Inflammatory macrophage treated with lipopolysaccharide for 4 hours (primary cell): ENCODE measurements at places on chromosomes 5 and 9.

GRCh38 chr5:94916619-94917018 lies 298.1 kb downstream of the SLF1 start:
- no peak for DNase-seq

- no peak for DNase-seq
Measured at GRCh38 chr9:105972466-105973204, 278.3 kb downstream of the TMEM38B start.

- DNase-seq = no peak
Measured at GRCh38 chr5:77210091-77210963, at the start of gene PDE8B. TSS of gene PDE8B (plus strand) at chr5:77210680. CDS start at chr5:77210926, 246 bp downstream.

GRCh38 chr9:95411054-95411892 lies 93.8 kb upstream of the FANCC start:
- no peak for DNase-seq

GRCh38 chr5:79898611-79899010 lies 92.5 kb downstream of the MTX3 start:
- DNase-seq = no peak

- no peak for DNase-seq
Measured at GRCh38 chr9:34139477-34140146, 13.1 kb upstream of the DCAF12 start.

DNA sequence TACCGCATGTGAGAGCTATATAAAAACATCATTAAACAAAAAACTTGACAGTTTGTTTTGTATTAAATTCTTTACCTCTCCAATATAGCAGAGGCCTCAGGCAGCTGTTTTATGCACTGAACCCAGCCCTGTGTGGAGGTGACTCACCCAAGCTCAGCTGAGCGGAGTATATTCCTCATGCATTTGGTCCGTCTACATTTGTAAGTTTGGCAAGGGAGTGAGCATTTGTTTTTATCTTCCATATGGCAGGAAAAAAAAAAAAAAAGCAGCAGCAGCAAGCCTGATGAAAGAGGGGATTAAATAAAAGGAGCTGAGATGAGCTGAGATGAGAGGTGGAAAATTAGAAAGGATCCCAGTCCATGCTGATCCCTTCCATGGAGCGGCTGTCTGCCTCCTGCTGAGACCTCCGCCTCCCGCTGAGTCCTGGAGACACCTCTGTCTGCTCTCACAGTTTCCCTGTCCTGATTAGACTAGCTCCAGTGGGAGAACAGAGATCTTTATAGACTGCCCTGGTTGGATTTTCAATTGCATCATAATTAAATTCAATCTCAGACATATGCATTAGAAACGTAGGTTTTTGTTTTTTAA lies 112.0 kb upstream of the CTNND2 start:
- DNase-seq = no peak

DNA sequence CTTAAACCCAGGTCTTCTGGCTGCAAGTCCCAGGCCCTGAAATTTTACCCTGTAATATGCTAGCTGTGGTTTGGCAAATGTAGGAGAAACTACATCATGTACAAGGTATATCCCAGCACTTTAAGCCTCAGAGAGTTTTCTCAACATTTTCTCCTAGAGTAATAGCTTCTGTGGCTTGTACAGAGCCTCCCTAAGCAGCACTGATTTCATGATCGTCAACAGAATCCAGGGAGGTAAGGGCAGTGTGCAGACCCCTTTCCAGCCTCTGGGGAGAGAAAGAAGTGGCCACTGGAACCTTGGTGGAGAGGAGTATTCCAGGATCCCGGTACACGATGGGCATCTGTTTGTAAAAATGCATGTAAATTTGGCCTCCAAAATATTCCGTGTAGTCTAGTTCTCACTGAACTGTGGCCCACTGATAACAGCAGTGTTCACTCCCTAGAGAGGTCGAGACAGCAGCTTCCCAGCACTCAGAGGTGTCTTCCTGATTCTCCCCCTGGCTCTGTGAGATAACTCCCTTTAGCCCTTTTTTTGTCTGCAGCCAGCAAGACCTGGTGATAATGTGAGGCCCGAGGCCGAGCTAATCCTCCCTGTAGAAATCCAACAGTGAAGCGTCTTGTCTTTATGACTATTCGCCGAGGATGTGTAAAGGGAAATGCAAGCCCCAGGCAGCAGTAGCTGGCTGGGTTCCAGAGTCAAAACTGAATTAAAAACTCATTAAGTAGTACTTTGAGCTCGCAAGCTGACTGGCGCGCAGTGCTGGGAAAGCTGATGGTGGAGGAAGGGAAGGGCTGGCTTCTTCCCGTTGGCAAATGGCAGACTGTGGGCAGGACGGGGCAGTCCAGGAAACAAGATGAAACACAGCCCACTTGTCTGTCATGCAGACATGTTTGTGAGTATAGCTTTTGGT lies 59.0 kb downstream of the MAP1B start:
- DNase-seq = no peak

GRCh38 chr5:79235261-79235633 lies 684 bp upstream of the JMY start:
- DNase-seq = peak; percentile 66

DNA sequence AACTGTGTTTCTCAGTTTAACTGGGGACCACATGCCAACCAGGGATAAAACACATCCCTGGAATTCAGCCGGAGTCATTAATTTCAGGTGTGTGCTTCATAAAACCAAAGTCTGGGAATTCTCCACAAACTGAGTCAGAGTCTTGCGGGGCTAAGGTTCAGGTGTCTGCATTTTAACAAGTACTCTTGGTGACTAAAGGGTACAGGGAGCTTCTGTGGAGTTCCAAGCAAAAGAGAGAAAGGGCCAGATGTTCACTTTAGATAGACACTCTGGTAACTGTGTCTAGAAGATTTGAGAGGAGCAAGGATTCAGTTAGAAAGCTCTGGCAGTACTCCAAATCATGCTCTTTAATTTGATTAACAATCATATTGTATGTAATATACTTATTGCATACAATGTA lies 4.0 kb downstream of the NADK2 start:
- DNase-seq = no peak

DNA sequence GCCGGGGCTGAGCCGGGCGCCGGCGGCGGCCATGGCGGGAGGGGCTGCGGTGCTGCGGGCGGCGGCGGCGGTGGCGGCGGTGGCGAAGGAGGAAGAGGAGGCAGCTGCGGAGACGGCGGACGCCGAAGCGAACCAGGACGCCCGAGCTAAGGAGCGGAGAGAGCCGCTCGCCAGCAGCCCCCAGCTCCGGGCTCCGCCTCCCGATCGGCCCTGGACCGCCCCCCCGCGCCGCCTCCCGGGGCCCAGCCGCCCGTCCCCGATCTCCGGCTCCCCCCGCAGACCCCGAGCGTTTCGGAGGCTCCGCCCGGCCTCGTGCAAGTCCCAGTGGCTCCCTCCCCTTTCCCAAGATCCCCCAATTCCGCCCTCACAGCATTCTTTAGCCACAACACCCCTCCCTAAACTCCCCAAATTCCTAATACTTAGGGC lies at the start of gene ASTN2:
Gene ASTN2 (minus strand): TSS at position 152 of the 426 bp plus-strand sequence. CDS start 119 bp downstream, at position 33.
- DNase-seq = no peak

GRCh38 chr5:21649969-21650368 lies 1203.2 kb downstream of the CDH12 start:
- no peak for DNase-seq

- DNase-seq = no peak
Measured at GRCh38 chr5:96088706-96089498, 127.3 kb upstream of the ELL2 start.

GRCh38 chr5:21802869-21803490 lies 1050.2 kb downstream of the CDH12 start:
- peak; percentile 42 for DNase-seq

GRCh38 chr9:93590609-93591234 lies 14.3 kb downstream of the PHF2 start:
- no peak for DNase-seq

DNA sequence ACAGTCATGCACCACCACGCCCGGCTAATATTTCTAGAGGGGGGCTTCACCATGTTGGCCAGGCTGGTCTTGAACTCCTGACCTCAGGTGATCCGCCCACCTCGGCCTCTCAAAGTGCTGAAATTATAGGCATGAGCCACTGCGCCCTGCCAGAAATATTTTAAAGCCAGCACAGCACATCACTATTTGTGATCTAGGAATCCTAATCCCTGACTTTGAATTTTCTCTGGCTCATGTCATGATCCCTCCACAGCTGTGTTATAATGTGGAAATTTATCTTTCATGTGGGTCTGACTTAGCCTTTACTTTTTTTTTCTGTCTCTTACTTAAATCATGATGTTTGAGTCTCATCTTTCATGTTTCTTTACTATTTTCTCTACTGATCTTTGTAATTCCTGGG lies 18.7 kb upstream of the ITGA1 start:
- no peak for DNase-seq

DNA sequence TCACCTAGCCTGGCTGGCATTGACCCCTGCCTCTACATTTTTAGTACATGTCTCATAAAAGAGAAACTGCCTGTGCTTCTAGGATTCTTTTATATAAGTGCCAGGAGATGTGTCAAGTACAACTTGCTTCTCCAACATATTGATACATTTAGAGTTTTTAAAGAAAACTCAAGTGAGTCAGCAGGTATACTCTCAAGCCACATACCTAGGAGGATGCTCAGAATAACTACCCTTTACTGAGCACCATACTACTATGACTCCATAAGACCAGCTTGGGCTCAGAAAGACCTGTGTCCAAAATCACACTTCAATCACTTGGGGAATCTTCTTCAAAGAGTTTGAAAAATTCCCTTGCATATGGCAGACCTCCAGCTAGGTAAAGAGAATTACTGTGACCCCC lies 389.8 kb upstream of the SLC24A2 start:
- DNase-seq = no peak

DNA sequence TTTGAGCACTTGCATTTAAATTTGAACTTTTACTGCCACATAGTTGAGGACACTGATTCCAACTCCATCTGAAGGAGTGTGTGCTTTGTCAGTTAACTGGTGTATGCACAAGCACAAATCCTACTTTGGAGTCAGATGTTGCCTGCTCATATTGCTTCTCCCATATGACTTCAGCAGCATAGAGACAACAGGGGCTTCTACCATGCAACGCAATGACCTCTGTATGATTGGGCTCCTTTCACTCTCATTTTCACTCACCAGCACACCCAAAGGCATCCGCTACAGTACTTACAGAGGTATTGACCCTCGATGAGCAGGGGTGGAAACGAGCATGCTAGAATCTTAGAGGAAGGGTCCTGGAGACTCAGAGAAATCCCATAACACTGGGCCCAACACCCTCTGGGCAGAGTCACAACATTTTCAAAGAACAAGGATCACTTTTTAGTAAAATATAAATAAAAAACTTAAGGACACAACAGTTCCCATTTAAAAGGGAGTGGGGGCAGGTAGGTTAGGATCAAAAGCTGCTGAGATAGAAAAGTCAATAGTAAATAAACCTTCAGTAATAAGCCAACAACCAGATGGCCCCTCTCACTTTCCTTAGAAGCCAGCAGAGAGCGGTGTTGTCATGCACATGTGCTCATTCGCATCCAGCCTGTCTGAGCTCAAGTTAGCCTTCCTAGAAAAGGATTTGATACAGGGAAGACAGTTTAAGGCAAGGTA lies 203.8 kb downstream of the SNCAIP start:
- peak; percentile 26 for DNase-seq

- no peak for DNase-seq
Measured at GRCh38 chr5:616484-617039, 4.4 kb downstream of the CEP72 start.

- DNase-seq = peak; percentile 30
Measured at GRCh38 chr9:98774746-98775145, 21.6 kb downstream of the ANKS6 start.

DNA sequence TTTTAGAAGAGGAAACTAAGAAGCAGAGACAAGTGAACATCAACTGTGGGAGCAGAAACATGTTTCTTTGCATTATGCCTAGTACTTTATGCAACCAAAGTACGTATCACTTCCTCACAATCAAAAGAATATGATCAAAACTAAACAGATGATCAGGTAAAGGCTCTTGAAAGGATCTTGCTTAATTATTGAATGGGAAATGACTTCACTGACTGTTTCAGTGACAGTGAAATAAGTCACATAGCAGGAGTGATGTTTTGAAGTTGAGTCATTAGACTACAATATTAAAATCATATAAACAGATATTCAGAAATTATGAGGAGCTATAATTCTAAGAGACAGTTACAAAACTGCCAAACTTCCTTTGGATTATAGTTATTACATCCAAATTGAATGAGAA lies 527.3 kb downstream of the MTRR start:
- no peak for DNase-seq

GRCh38 chr5:18745988-18746615 lies 1111.8 kb downstream of the TAF11L14 start:
- DNase-seq = peak; percentile 90

DNA sequence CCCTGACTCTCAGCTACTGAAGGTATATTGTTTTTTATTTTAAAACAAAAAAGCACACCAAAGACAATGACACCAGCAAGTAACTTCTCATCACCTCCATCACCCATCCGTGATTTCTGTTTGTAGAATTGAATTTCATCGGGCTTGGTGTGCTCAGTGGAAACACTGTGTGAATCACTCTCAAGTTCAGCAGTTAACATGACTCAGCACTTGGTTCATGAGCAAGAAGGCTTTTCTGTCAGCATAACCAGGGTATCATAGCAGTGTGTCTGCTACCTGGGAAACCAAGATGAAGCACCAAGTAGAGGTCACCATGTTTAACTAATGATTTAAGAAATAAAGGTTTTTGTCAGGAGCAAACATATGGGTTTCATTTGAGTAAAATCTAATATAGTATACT lies 123.7 kb downstream of the INSYN2B start:
- peak; percentile 16 for DNase-seq

- peak; percentile 96 for DNase-seq
Measured at GRCh38 chr9:34048727-34049629, at the start of gene UBAP2. TSS of gene UBAP2 (minus strand) at chr9:34048887. CDS start at chr9:34017148, 31,739 bp downstream.

DNA sequence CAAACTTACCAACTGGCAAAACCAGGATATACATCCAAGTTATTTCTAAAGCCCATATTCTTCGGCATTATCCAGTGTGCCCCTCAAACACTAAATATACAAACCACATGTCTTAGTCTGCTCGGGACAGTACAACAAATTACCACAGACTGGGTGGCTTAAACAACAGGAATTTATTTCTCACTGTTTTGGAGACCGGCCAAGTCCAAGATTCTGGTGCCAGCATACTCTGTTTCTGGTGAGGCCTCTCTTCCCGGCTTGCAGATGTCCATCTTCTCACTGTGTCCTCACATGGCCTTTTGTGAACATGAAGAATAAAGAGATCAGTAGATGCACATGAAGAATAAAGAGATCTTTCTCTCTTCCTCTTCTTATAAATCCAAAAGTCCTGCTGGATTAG lies 12.9 kb upstream of the SLCO6A1 start:
- DNase-seq = no peak

GRCh38 chr5:124045412-124045811 lies 533.4 kb downstream of the CSNK1G3 start:
- DNase-seq = no peak

- peak; percentile 49 for DNase-seq
Measured at GRCh38 chr5:56012281-56012963, 17.7 kb upstream of the IL6ST start.

DNA sequence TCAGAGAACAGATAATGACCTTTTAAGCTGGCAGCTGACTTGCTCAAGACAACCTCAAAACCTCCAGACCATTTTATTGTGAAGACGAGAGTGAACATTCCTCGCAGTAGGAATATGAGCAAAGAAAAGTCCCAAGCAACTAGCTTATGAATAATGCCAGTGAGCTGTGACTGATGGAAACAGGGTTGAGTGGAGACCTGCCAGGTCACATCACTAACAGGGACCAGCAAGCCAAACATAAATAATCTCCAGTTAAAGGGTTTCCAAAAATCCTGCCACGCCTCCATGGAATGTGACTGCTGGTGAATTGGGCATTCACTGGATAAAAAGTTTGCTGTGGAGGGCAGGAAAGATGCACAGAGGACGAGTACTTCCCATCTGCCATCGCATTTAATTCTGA lies 185.4 kb downstream of the CRB2 start:
- DNase-seq = no peak

- no peak for DNase-seq
Measured at GRCh38 chr5:107265193-107265592, 405.5 kb downstream of the EFNA5 start.

GRCh38 chr5:113102121-113102531 lies 125.5 kb downstream of the DCP2 start:
- no peak for DNase-seq
